HS-5 (cell line): ENCODE measurements at places on chromosomes 3 and 15.

DNA sequence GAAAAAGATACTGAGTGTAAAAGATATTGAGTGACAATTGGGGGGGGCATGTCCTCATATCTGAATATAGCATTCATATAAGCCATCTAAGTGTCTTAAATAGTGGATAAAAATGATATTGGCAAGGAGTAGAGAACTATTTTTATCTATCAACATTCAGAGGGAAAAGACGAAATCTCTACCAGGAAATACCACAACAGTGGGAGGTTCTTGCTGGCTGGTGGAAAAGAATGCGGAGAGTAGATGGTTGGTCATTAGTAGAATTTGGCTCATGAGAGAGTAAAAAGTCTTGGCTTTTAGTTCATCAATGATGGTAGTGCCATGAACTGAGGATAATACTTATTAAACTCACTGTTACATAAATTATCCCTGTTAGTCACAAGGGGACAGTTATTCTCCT, 4.8 kb upstream of the TCF12 start:
- DNase-seq: no peak

GRCh38 chr3:193882091-193882490, 253.9 kb upstream of the HES1 start:
- no peak for DNase-seq

DNA sequence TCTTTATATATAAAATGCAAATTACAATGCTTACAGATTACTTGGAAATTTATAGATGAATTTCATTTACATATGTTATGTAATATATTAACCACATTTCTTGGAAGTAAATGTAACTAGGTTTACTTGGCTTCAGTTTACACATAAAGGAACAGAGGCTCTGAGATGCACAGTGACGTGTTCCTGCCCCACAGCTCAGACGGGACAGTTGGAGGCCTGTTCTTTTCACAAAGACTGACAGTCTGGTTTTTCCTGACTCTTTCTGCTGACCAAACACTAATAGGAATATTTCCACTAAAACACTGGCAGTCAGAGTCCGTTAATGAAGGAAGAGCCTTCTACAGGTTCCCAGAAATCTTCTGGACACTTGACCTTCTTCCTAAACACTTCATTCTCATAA, 336.1 kb downstream of the MFSD1 start:
- DNase-seq: no peak

DNA sequence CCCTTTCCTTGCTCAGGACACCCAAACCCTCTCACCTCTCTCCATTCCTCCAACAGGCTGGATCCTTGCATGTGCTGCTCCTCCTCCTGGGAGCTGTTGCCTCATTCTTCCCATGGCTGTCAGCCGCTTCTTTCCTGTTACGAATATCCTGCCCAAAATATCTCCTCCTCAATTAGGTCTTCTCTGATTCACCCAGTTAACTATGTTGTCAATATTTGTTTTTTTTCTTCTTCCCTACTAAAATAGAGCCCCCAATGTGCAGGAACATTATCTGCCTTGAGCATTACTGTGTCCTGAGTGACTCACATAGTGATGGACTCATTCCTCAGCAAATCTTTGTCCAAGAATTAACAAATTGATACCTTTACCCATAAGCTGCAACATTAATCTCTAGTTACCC, 357.2 kb downstream of the CLSTN2 start:
- peak; percentile 11 for DNase-seq

GRCh38 chr3:28042707-28043106, 198.7 kb upstream of the CMC1 start:
- DNase-seq: no peak

DNA sequence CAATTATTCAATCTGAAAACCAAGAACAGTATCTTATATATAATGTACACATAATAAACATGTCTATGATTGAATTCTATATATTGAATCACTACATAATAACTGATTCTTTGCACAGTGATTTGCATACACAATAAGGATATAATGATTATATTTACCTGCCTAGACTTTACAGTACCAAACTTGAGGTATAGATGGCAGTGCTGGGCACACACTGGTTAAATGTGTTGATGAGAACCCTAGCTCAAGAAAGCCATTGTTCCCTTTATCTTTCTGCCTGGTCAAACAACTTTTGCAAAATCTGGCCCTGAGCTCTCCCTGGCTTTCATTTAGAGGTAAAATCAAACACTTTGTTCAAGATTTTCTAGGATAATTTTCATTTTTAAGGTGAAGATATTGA, 697.7 kb downstream of the TUSC7 start:
- DNase-seq: no peak

DNA sequence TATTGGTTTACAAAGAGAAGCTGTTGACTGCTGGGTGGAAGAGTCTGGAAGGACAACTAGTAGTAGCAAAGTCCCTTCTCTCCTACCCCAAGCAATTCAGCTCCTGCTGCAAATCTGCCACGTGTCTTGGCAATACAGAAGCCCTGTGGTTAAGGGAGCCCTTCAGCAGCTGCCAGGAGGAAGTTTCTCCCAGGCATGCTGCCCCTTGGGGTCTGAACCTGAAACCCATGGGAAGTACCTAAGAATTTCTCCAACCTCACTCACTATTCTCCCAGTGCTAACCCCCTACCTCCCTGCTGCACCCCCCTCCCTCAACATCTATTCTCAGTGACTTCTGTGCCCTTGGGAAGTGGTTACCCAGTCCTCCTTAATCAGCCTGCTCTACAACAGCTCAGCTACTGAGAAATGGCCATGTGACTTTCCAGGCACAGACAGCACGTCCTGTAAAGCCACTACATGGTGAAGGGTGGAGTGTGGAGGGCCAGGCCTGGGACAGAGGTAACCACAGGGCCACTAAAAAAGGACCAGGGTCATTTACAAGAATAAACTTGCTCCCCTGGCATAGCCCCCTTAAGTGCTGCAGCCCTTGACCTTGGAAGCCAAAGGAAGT, 316.6 kb downstream of the NTRK3 start:
- DNase-seq: no peak
